Hematopoietic multipotent progenitor cell treated with erythropoietin and hydrocortisone succinate and interleukin-3 and kit ligand, for 6 days (in vitro differentiated cells): ENCODE measurements at places on chromosomes 3 and 15.

GRCh38 chr3:195249057-195249770 lies 21.7 kb downstream of the XXYLT1 start:
- DNase-seq, result no peak

- no peak for DNase-seq
Measured at GRCh38 chr3:73409138-73409763, 215.5 kb downstream of the PDZRN3 start.

DNA sequence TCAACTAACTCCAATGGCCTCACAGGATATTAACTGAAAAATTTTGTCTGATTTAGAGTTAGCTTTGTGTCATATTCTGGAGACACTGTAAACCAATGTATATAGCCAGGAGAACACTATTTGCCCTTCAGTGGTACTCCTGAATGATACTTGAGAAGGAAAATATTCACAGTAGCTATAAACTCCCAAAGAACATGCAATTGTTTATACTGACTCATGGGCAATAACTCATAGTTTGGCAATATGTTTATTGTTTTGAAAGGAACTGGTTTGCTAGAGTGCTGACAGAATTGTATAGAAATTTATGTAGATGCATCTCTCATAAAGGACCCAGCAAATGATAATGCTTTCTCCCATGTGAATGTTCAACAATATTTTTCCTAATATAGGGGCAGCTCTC lies 537.6 kb downstream of the PLOD2 start:
- DNase-seq, result no peak

GRCh38 chr3:102158080-102158740 lies 276.6 kb upstream of the ZPLD1 start:
- DNase-seq, result no peak

GRCh38 chr3:10744098-10744465 lies 71.9 kb upstream of the SLC6A11 start:
- DNase-seq, result peak; percentile 14

GRCh38 chr3:30455840-30456239 lies 150.6 kb upstream of the TGFBR2 start:
- no peak for DNase-seq

DNA sequence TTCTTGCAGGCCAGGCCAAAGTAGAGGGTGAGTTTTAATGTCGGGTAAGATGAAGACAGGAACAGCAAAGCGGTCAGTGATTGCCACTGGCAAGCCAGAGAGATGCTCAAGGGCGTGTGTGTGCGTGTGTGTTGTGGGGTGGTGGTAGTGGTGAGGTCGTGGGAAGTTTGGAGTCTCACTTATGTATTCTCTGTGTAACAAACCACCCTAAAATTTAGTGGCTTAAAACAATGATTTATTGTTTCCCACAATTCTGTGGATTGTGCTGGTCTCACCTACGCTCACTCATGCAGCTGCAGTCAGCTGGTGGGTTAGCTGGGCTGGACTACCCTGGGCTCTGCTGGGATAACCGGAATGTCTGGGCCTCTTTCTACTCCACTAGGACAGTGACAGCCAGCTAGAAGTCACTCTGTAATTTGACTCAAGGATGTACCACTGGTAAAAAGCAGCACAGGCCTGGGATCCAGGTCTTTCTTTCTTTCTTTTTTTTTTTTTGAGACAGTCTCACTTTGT lies 50.9 kb upstream of the BHLHE40 start:
- no peak for DNase-seq

GRCh38 chr3:101141135-101141534 lies 147.9 kb upstream of the ABI3BP start:
- DNase-seq, result no peak

- peak; percentile 24 for DNase-seq
Measured at GRCh38 chr3:43155464-43156121, 49.7 kb upstream of the POMGNT2 start.

- peak; percentile 45 for DNase-seq
Measured at GRCh38 chr3:12187448-12188327, 29.0 kb upstream of the TIMP4 start.

DNA sequence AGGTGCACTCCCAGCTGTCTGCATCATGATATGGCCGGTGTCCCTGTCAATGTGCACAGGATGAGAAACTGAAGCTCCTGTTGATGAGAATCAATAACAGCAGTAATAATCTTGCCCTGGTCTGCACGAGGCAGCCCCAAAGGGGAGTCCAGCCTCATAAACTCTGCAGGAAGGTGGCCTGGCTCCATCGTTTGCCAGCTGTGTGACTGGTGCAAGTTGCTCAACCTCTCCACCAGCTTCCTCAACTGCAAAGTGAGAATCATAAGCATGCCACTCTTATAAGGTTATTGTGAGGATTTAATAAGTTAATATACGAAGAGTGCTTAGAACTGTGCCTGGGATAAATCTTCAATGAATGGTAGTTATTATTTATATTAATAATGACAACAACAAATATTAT lies 203.4 kb upstream of the HES1 start:
- DNase-seq, result no peak

GRCh38 chr15:101167753-101168462 lies 83.9 kb downstream of the CHSY1 start:
- DNase-seq, result peak; percentile 98

GRCh38 chr3:34212175-34212574 lies 413.7 kb downstream of the PDCD6IP start:
- DNase-seq, result no peak

- DNase-seq, result no peak
Measured at GRCh38 chr3:20376665-20377217, 190.7 kb upstream of the SGO1 start.

DNA sequence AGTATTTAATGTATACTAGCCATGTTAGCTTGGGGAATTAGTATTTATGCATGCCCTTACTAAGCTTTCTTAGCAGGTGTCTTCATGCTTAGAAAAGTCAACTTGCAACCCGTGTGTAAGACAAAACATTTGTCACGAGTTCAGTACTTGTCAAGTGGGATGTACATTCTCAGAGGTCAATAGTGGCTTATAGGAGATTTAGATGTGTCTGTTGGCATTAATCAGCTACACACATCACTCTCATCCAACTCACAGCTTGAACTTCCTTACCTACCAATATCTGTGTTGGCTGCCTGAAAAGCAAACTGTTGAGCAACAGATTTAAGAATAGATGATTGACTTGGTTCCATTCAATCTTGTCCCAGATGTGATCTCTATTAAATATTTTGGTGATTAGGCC lies 109.5 kb downstream of the ROBO2 start:
- DNase-seq, result no peak

DNA sequence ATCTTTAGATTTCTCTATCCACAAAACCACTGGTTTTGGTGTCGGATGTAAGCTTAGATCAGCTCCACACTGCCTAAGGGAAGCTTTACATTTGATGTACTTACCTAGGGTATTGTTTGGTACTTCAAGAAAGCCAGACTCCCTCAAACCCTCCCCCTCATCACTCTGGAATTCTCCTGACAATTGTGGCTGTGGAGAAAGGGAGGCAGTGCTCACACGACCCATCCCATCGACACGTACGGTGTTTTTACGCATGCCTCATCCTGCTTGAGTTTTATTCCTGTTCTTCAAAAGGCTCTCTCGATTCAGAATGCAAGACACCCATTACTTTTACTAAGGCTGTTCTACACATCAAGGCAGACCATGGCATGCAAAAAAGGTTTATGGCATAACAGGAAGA lies 67.3 kb upstream of the ONECUT1 start:
- no peak for DNase-seq

GRCh38 chr3:131586277-131586676 lies 83.5 kb upstream of the MRPL3 start:
- DNase-seq, result no peak

- DNase-seq, result no peak
Measured at GRCh38 chr15:39976291-39977274, 42.7 kb downstream of the EIF2AK4 start.

DNA sequence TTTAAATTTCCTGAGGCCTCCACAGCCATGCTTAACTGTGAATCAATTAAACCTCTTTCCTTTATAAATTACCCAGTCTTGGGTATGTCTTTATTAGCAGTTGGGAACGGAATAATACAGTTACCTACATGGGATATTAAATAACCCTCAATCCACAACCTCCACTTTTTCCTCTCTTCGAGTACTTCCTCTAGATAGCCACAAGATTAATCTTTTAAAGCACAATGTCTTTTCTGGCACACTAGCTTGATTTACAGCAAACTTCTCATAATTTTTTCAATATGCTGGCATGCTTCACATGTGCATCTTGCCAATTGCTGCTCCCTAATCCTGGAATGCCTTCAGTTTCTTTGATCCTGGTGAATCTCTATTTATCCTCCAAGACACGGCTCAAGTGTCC lies 92.2 kb downstream of the P2RY1 start:
- no peak for DNase-seq

- DNase-seq, result no peak
Measured at GRCh38 chr15:59998305-59998949, 5.7 kb upstream of the FOXB1 start.

GRCh38 chr3:73228437-73228836 lies 167.0 kb downstream of the EBLN2 start:
- no peak for DNase-seq

DNA sequence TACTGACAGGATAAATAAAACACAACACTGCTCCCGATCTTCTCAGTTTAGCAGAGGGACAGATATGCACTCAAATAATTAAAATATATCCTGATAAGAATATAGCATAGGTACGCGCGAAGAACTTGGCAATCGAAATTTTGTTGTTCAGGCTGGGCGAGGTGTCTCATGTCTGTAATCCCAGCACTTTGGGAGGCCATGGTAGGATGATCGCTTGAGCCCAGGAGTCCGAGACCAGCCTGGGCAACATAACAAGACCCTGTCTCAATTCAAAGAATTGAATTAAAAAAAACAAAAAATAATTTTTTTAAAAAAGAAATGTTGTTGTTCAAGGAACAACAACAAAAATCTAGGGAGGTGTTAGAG lies 7.6 kb downstream of the B2M start:
- no peak for DNase-seq

DNA sequence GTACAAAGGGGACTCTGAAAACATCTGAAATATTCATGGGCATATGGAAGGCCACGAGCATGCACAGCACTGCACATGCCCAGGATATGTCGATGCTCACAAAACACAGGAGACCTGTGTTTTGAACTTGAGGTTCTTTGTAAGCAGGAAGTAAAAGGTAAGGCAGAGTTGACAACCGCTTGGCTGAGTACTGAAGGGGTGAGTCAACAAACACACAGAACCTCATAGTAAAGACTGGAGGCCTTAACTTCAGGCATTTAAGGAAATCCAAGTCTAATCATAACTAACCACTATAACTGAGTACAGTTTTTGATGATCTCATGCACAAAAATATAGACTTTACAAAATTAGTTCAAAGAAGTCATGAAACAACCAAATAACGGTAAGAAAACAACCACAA lies 80.6 kb downstream of the MYO9A start:
- no peak for DNase-seq

DNA sequence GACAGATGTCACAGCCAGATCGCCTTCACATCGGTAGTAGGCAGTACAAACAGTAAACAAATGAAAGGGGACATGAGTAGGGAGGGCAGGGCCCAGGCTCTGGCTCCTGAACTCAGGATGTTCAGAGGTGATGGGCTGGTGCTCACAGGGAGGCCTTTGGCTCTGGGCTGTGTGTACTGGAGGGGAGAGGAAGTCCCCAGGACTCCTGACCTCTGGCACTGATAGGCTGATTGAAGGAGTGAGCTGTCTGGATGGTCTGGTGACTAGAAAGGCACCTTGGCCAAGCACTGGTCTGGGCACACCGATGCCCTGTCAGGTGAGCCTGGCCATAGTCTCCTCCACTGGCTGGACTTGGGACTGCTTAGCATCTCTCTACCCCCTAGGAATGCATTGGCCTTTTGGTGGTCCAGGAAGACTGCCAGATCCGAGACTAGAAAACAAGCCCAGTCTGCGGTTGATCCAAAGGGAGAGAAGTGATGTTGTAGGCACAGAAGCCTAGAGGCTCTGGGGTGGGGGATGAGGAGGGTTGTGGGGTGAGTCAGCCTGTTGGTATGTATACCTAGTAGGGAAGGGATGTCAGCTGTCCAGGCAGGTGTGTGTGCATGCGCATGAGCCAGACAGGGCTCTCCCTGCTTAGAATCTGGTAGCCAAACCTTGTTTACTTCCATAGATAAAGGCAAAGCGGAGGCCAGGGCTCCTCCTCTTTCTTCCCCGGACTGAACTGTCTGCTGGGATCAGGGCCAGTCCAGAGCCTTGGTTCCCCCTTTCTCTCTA lies 1.9 kb downstream of the SPINT1 start:
- DNase-seq, result no peak

- DNase-seq, result no peak
Measured at GRCh38 chr3:18124501-18124900, 300.6 kb downstream of the SATB1 start.

- no peak for DNase-seq
Measured at GRCh38 chr3:61814674-61815073, 253.3 kb downstream of the PTPRG start.

- DNase-seq, result no peak
Measured at GRCh38 chr15:46879032-46879770, 838.1 kb upstream of the SEMA6D start.

GRCh38 chr3:197337656-197338055 lies 39.2 kb upstream of the DLG1 start:
- no peak for DNase-seq

GRCh38 chr15:91872356-91873137 lies 19.0 kb downstream of the SLCO3A1 start:
- DNase-seq, result no peak

DNA sequence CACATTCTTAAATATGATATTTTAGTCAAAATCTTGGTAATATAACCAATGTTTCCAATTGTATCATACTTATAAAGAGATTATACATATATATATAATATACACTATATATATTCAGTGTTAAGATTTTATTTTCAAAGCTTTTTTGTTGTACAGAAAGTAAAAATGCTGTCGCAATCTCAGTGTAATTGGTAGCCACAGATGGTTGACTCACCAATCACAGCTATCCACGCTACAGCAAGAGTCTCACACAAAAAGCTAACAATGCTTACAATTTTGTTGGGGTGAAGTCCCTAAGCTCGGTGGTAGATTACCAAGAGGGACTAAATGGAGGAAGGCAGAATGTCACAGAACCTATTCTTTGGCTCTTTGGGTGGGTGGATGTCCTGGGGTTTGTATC lies 16.9 kb upstream of the CFAP161 start:
- DNase-seq, result no peak

- DNase-seq, result no peak
Measured at GRCh38 chr15:33494306-33494705, 183.5 kb downstream of the RYR3 start.

GRCh38 chr15:59993950-59994401 lies 10.1 kb upstream of the FOXB1 start:
- no peak for DNase-seq
